Left renal cortex interstitium (tissue), 4 donors: ENCODE measurements at places on chromosomes 3 and 15. TPM values are rescaled to one million over a fixed set of nuclear protein-coding genes. Genes with fewer than 3 reads are reported as not detected.

DNA sequence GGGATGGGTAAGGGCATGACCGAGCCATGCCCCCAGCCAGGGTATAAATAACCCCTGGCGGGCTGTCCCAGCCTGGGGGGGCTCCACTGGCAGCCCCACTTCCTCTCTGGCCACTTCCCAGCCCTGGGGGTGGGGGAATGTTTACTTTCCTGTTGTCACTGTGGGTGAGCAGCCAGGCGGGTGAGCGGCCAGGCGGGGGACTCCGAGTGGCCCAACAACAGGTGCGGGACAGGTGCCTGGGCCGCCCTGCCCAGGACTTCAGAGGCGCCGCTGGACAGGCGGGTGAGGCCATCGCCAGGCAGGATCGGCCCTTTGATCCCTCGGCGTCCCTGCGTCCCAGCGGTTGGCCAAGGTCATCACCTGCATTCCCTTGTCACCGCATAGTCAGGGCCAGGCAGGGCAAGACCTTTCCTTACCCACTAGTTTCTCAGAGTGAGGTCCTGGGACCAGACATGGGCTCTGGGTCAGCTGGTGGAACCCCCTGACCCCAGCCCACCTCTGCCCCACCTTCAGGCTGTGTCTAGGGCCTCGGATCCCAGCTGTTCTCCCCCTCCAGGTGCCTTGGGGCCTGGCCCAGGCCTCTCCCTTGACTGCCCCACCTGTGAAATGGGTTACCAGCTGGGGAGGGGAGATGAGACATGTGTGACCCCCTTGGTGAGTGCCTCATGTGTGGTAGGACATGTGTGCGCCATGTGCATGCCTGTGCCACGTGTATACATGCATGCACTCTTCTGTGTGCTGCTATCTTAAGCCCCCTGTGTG lies 16.6 kb downstream of the SEMA3F start:
- DNase-seq, result no peak

DNA sequence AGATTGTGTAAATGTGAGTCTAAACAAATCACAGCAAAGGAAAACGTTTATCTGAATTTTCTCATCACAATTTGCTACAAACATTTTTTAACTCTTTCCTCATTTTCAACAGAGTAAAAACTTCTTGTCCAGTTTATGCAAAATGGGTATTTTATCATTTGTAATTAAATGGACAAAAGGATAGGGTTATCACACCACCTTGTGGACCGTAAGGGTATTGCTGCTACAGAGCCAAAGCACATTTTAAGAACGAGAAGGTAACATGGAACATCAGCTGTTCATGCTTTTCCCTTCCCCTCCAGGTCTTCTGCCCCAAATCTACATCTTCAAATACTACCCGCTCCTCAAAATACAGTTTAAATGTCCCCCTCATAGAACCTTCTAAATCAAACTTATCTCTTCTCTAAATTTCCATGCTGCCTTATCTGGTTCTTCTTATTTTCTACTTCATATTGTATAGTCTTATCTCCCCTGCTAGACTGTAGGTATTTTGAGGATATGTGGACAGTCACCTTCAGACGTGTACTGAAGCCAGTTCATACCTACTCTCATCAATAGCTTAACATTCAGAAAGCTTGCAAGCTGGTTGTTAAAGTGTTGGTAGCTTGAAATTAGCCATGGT lies 12.8 kb upstream of the SETMAR start:
- no peak for DNase-seq

- no peak for DNase-seq
Observed at GRCh38 chr3:19346759-19347158, 198.4 kb downstream of the KCNH8 start.

DNA sequence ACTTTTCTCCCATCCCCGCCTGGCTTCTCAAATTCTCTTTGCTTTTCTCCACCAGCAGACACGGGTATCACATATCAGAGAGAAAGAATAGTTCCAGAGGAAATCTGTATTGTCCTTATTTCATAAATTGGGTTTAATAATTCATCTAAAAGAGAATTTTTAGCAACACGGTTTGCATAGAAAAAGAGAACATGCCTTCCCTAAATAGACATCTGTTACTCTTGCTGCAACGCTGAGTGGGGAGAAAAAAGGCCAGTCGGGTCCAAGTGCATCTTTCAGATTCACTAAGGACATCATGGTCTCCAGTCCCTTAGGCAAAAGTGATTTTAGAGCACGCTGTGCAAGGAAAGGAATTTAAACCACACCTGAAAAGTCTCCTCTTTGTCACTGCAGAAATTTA lies 201.3 kb downstream of the ABHD5 start:
- no peak for DNase-seq

GRCh38 chr15:48144889-48145288 lies 24.1 kb downstream of the SLC24A5 start:
- DNase-seq, result no peak

DNA sequence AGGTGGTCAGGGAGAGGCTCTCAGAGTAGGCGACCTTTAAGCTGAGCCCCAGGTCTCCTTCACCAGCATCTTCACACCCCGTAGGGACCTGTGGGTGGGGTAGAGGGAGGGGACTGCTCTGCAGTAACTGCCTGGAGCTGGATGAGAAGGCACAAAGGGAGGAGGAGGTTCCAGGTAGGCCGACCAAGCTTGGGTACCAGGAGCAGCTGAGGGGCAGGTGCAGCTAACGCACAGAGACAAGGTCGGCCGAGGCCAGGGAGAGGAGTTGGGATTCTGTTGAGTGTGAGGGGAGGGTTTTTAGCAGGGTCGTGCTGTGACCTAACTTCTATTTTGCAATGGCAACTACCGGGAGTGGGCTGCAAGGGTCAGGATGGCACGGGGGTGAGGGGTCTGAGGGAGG lies 5.9 kb upstream of the GRIP2 start:
- no peak for DNase-seq

DNA sequence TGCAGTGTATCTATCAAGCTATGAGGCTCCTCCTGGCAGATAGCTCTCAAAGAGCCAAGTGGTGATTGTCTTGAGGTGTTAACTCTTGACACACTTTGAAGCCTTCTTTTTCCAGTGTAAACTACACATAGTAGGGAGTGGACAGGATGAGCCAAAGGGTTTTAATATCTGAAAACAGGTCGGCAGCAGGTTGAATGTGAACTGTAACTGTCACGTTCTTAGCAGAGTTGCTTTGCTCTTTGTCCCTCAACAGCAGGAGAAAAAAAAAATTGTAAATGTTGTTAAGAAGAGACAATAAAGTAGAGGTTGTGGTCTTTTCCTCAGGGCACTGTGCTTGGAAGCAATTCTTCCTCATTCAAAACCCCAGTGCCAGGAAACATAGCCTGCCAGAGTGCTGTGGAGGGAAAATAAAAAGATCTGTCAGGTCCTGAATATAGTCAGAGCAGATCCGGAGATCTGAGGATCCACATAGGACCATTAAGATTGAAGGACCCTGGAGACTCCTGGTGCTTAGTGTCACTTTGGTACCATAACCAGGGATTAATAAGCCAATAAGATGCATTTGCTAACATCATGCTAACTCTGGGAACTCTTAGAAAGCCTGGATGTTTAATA lies 229.7 kb downstream of the NAALADL2 start:
- no peak for DNase-seq

DNA sequence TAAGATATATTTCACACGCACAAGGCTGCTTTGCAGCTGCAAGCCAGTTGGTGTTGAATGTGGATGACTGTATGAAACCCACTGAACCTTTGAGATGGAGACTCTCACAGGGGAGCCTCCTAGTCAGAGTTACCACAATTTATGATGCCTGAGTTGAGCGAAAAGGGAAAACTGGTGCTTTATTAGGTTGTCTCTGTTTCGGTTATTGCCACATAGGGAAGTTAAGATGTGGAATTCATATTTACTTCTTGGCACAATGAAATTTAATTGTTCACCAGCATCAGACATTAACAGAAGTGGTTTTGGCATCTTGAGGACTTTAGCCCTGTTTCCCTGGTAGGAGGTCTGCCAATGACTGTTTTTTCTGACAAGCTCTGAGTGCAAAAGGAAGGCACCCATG lies 358.2 kb downstream of the SQOR start:
- DNase-seq, result no peak

GRCh38 chr3:155556531-155556930 lies 188.3 kb downstream of the PLCH1 start:
- no peak for DNase-seq

DNA sequence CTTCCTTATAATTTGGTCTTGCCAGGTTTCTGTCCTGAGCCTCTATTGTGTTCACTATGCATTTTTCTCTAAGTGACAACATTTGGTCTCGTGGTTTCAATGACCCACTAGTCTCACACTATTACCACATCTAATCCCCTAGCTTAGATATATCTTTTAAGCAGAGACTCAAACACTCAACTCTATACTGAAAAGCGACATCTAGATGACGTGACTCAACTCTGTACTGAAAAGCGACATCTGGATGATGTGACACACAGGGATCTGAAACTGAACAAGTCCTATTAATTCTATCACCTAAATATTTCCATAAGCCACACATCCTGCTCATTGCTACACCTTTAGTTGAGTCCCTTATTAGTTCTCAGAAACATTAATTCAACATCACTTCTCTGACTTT lies 141.7 kb upstream of the MBNL1 start:
- no peak for DNase-seq

DNA sequence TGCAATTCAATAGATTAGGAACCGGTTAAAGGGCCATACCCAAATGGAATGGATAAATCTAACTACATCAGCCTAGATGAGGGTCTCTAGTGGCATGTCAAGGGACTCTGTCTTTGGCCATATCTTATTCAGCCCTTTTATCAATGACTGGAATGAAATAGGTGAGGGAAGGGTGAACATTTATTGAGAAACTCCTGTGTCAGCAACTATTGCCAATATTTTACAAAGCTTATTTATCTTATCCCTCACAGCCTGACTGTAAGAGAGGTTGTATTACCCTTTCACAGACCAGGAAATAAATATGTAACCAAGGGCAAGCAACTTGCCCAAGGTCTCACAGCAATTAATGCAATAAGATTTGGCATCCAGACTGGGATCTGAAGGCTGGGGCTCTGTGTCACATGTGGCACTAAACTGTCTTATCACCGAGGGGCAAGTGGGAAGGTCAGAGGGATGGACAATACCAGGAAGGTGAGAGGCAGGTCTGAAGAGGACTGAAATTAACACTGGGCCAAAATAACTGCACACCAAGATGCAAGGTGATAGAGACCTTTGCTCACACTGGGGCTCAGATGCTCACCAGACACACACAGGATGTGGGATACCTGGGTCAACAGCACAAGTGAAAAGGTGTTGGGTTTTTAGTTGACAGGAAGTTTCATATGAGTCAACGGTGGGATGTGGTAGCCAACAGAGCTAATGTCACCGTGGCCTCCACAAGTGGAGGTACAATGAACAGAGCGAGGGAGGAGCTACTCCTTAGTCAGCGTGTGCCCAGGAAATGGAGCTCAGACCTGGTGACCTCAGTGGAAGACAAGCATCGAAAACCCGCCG lies 261.3 kb downstream of the RPLP1 start:
- no peak for DNase-seq

DNA sequence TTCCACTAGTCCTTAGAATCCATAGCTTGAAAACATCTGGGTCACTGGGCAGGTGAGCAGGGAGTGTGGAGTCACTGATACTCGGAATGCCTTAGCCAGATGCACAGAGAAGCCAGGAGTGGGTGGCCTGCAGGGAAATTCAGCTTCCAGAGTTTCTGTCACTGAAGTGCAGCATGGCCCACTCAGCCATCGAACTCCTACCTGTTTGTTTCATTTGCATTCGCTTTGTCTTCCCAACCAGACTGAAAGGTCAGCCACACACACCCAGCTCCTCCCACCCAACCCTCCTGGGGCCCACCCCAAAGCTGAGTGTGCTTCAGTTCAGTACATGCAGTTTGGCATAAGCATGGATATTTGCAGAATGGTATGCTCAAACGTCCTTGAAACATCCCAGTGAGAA lies 124.5 kb upstream of the ATP10A start:
- DNase-seq, result no peak

DNA sequence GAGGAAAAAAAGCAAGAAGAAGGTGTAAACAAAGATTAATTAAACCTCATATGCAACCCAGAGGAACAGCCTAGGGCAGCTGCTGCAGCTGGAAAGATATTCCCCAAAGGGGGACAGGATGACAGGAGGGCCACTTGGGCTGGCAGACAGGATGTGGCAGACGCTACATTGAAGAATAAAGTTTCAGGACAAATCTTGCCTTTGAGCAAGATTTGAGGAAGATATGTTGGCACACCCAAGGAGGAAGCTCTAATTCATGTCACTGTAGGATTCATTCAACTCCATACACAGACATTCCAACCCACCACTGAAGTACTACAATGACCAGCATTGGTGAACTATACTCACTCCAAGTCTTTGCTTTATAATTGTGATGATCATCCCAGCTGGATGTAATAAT lies 504.0 kb downstream of the SHQ1 start:
- no peak for DNase-seq

DNA sequence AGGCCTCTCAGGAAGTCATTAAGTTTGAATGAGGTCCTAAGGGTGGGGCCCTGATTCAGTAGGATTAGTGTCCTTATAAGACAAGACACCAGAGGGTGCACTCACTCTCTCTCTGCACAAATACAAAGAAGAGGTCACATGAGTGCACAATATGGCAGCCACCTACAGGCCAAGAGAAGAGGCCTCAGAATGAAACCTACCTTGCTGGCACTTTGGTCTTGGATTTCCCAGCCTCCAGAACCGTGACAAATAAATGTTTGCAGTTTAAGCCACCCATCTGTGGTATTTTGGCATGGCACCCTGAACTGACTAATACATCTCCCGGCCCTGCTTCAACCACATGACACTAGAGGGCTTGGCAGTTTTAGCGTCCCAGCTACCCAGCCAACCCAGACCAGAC lies 73.9 kb upstream of the CHRNB4 start:
- DNase-seq, result no peak

GRCh38 chr3:171347301-171348039 lies 112.7 kb downstream of the TNIK start:
- DNase-seq, result no peak

GRCh38 chr15:53535886-53536285 lies 223.6 kb downstream of the WDR72 start:
- DNase-seq, result no peak

Gene INSYN1
- polyA plus RNA-seq, result 28.0 TPM

Gene LCTL
- 0.77 TPM for polyA plus RNA-seq

Gene PAK6
- 8.7 TPM for polyA plus RNA-seq

Gene CCDC39
- polyA plus RNA-seq, result 4.3 TPM

Gene KPNA1
- 49.6 TPM for polyA plus RNA-seq

Gene ITIH1
- polyA plus RNA-seq, result 0.31 TPM

Gene C2CD4B
- polyA plus RNA-seq, result 0.83 TPM

Gene SKIC8
- polyA plus RNA-seq, result 123 TPM

Gene LXN
- 28.7 TPM for polyA plus RNA-seq

Gene GLT8D1
- polyA plus RNA-seq, result 142 TPM

Gene PLA2G4B
- polyA plus RNA-seq, result 21.3 TPM

Gene GOLGA8K
- 0.57 TPM for polyA plus RNA-seq

Gene TMEM87A
- 47.7 TPM for polyA plus RNA-seq
